ENCODE measurements at places on chromosomes 5 and 9.

- DNase-seq, result peak; percentile 58
Observed at GRCh38 chr9:133712221-133713100, 25.7 kb downstream of the SARDH start.

DNA sequence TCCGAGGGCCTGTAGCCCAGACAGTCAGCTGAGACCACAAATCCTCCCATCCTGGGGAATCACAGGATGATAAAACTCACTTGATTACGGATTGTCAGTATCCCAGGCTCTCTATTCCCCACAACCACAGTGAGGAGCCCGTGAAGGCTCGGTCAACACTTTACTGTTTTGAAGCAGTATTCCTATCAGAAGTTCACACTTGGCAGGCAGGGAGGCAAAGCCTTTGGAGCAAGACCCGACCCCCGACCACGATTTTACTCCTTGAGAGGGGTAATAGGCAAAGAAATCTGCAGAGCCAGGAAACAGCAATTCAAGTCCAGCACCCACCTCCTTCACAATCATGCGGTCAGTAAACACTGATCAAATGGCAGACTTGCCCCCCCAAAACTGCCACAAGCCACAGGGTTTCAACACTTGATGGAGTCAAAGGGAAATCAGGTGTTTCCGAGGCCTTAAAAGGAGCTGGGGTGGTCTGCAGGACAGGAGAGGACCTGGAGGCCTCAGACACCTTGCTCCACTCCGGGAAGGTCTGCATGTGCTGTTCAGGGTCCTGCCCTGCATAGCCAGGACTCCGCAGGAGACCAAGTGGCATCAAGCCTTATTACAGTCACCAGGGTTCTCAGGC, 25.2 kb downstream of the BICD2 start:
- DNase-seq, result peak; percentile 33

DNA sequence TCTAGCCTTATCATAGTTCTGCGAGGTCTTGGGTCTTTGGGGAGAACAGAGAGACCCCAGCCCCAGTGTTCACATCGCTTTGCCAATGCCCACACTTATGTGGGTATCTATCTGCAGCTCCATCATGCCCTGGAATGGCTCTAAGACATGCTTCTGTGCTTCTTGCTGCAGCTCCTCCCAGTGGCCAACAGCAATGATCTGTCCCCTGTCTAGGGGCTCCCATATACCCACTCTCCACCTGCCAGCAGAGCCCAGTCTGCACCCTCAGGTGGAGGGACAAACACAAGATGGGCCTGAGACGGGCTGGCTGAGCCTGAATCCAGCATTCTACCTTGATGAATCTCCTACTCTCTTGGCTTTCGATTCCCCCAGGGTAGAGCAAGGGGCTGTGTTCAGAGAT, 14.6 kb upstream of the DAP start:
- no peak for DNase-seq

DNA sequence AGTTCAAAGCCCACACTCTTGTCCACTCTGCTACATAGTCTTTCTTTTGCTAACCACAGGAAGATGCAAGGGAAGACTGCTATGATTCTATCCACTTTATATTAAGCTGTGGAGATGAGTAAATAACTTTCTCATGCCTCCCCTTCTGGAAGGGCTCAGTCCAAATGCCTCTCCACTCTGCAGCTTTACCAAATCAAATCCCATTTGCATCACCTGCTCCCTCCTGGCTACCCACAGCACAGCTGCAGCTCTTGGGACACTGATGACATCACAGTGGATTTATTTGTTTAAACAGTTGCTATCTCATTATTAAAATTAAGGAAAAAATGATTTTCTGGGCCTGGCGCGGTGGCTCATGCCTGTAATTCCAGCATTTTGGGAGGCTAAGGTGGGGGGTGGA, 1544.9 kb upstream of the WWC1 start:
- DNase-seq, result no peak

DNA sequence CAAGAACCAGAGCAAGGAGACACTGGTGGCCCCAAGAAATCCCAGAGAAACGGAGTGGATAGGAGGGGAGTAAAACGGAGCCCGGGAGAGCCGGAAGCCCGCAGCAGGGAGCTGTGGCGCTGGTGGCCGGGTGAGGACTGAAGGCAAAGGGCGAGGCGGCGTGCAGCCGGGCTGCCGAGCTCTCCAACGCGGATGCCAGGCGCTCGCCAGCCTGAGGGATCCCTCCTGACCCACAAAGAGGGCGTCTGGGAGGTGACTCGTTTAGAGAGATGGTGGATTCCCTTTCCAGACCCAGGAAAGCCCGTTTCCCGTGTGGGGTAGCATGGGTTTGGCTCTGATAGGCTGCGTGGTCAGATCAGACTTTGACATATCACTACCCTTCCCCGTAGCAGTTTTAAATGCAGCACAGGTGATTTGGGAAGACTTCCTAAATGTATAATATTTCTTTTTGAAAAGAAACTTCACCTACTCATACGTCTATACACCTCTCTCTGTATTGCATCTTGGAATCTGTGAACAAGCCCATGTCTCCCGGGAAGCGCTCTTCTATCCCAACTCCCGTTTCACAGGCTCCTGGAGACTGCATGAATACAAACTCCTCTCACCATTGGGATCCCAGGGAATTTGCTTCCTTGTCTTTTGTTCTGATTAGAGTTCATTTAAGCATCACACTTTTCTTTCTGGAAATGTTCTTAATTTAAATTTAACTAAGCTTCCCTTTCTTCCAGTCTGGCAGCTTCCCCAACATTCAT, 158.1 kb downstream of the C9orf152 start:
- DNase-seq, result no peak
